Kidney (tissue), 22 donors: ENCODE measurements at places on chromosomes 12 and 14. TPM values are rescaled to one million over a fixed set of nuclear protein-coding genes. Genes with fewer than 3 reads are reported as not detected.

The KERA gene
- not detected for total RNA-seq

GRCh38 chr14:28097585-28097984 is 669.0 kb upstream of the FOXG1 start:
- DNase-seq = no peak

GRCh38 chr12:84660139-84660538 is 252.5 kb downstream of the SLC6A15 start:
- DNase-seq = no peak

DNA sequence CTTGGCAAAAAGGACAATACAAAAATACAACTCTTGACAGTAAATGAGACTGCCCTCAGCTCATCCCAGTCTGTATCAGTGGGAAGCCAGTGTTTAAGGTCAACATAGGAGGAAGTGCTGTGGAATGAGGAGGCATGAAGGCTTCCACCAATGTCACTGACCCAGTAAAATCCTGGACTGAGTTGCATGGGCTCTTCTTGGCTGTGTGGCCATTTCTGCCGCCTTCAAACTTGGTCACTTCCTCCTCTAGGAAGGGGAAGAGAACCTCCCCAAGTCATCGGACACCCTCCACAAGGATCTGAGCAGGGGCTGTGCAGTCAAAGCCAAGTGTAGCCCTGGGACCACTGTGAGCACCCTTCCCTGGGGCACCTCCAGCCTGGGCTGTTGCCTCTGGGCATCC is 11.9 kb downstream of the GPR68 start:
- DNase-seq = no peak

The PRH2 gene
- total RNA-seq = not detected

- no peak for DNase-seq
These were observed 188.1 kb downstream of the SLC5A8 start for GRCh38 chr12:101021911-101022388.

GRCh38 chr12:132326646-132327045 is 2.7 kb downstream of the GALNT9 start:
- DNase-seq = no peak

GRCh38 chr14:93970585-93970964 is 5.8 kb downstream of the ASB2 start:
- no peak for DNase-seq

The TMEM119 gene
- total RNA-seq = 15.8 TPM

- peak; percentile 51 for DNase-seq
These were observed 120.7 kb downstream of the ADGRD1 start for GRCh38 chr12:131074221-131075083.

GRCh38 chr14:32329146-32329545 is at the start of gene AKAP6:
Gene AKAP6, plus strand, starts transcription at chr14:32329298. Its CDS starts 104,196 bp downstream, at chr14:32433494.
- no peak for DNase-seq

The PGF gene
- 9.3 TPM for total RNA-seq

DNA sequence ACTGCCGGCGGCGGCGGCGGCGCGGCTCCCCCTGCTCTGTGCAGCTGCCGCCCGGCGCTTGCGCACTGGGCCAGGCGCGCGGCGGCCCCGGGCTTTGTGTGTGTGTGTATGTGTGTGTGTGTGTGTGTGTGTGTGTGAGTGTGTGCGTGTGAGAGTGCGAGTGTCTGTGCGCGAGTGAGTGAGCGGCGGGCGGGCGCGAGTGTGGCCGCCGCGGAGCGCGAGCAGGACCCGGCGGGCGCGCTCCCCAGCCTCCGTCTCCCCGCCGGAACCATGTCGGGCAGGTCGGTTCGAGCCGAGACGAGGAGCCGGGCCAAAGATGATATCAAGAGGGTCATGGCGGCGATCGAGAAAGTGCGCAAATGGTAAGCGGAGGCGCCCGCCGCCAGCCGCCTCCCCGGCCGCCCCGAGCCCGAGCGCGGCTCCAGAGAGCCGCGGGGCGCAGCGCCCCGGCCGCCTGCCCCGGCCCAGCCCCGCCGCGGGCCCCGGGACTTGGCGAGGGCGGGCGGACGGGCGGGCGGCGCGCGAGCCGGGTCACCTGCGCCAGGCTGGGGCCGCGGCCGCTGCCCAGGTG is at the start of gene BCL7A:
Gene BCL7A (plus strand): TSS at position 63 of the 571 bp plus-strand sequence. CDS start 208 bp downstream, at position 271.
- peak; percentile 94 for DNase-seq

DNA sequence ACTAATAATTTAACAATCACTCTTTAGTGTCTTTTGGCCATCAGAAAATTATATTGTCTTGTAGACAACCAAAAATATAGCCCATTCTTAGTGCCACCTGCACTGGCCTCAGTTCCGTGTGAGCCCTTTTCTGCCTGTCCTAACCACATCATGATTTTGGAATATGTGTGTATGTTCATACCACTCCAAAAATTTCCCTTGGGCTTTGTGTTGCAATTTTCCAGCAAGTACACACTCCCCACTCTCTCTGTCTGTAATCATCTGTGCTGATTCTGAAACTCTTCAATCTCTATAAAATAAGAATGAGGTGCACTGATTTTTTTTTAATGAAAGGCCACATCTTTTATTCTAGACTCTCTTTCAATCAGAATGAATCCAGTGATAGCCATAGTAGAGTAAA is 196.0 kb downstream of the PIK3C2G start:
- no peak for DNase-seq

DNA sequence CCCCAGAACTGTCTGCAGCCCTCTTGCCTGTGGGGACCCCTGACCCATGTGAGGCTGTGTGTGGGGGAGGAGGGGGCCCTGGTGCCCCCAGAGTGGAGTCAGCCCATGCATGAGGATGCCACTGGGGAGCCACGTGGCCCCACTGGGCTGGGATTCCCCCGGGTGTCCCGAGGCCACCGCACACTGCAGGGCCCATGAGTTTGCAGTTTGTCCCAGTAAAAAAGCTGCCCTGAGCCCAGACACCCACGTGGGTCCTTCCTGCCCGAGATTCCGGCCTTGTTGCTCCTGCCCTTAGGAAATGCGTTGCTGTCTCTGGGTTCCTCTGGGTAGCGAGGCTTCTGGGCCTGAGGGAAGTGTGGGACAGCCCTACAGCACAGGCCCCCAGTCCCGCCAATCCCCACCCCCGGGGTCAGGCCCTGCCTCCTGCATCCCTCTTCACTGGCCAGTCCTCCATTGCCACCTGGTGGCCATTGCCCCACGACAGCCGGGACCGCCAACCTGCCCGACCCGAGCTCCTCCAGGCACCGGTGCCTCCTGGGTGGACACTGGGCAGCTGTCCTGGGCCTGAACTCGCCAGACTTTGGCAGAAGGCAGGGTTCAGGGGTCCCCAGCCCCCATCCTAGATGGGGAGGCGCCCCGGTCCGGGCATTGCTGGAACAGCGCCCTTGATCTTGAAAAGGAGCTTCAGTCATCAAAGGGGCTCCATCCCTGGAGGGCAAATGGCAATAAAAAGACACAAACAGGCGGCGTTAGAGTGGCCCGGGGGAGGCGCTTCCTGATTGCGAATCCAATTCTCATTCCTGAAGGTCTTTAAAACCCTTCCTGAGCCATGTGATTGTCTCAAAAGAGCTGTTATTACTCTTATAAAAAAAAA is 15.6 kb upstream of the C14orf180 start:
- DNase-seq = peak; percentile 78

DNA sequence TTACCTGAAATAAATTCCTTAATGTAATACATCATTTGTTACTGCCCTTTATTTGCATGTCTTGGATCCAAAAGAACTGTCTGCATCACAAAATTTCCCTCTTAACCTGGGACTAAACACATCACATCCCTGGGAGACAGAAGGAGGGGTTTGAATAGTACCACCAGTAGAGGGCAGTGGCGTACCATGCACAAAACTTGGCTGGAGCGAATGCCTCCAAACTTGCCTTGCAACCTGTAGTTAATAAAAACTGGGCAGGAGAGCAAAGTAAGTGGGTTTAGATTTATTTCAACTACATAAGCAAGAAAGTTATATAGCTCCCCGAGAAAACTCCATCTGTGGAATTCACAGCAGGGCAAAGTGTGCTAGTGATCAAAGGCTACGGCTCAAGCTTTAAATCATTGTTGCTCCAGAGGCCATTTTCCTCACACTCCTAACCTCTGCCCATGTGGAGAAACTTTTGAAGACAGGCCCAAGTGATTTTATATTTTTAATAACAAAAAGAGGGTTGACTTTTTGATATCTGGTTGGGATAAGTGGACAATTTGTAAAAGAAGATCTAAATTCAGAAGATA is 1176.7 kb upstream of the SEL1L start:
- no peak for DNase-seq

GRCh38 chr12:132146772-132147422 is 2.6 kb downstream of the NOC4L start:
- no peak for DNase-seq

DNA sequence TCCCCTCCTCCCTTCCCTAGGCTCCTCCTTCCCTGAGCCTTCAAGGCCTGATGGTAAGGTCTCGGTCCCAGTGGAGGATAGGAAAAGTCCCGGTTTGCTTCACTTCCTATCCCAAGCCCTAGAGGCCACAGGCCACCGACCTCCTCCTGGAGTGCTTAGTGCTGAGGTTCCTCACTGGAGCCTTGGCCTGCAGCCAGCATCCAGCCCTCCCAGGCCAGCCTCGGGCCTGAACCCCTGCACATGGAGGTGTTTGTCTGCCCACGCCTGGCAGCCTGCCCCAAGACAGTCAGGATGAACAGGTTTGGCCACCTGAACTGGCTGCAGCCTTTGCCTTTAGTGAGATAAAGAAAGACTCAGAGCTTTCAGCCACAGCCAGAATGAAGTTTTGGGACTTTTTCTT is 15.8 kb upstream of the KRT7 start:
- no peak for DNase-seq

- peak; percentile 54 for DNase-seq
These were observed 279.3 kb upstream of the DDHD1 start for GRCh38 chr14:53432378-53432802.

GRCh38 chr14:56324856-56325699 is 206.9 kb downstream of the PELI2 start:
- no peak for DNase-seq

DNA sequence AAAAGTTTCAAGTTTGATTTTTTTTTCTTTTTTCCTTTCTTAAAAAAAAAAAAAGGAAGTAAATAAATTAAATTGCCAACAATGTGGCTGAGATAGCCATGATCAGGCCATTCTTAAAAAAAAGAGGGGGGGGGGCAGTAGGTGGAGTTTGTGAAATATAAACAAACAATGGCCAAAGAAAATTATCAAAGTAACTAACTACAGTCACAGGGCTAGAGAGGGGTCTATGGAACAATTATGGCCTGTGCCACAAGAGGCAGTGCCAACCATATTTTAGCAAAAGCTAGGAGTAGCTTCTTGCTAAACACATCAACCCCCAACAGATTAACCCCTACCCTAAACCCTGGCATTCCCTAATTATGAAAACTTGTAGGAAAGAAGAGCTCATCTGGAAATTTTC is 16.2 kb upstream of the SMARCC2 start:
- DNase-seq = no peak

DNA sequence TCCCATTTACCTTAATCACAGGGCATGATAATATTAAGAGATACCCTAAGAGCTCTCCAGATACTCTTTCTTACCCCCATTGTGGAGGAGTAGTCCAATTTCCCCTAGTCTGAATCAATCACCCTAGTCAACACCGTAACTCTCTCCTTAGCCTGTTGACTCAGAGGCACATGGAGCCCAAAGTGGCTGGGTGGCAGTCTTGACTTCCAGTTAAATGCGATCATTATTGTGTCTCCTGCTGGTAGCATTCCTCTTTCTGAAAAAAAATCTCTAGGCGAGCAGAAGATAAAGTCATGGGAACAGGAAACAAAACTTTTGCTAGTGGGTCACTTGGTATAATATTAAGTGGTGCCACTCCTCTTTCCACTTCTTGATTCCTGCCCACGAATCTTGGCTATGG is 46.4 kb downstream of the EMP1 start:
- DNase-seq = no peak

GRCh38 chr12:13002301-13003097 is 2.4 kb upstream of the HEBP1 start:
- DNase-seq = no peak

The CSRP2 gene
- total RNA-seq = 40.8 TPM

DNA sequence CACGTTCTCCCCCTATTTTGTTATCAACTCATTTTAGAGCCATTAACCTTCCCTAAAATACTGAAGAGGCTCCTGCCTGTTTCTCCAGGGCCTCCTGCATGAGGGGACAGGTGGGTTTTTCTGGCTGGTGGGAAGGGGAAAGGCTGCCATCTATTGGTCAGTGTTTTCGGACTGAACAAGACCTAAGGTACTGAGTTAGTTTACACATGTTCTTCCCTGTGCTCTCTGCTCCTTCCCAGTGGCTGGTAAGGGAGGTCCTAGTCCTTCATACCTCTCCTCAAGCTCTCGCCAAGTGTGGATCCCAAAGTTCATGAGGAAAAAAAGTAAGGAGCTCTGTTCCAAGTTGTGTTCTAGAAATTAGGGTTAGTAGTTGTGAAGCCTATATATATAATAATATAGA is 357.5 kb downstream of the FSCB start:
- peak; percentile 63 for DNase-seq

- peak; percentile 59 for DNase-seq
These were observed 804 bp downstream of the USP15 start for GRCh38 chr12:62260733-62261683.

- DNase-seq = no peak
These were observed 132.4 kb downstream of the KCNA5 start for GRCh38 chr12:5176036-5176435.

GRCh38 chr14:72645706-72646105 is 248.2 kb downstream of the DPF3 start:
- DNase-seq = no peak

- no peak for DNase-seq
These were observed 4.6 kb downstream of the BCL11B start for GRCh38 chr14:99267381-99267780.

- no peak for DNase-seq
These were observed 195.5 kb downstream of the PAX9 start for GRCh38 chr14:36857136-36857535.

The EFS gene
- total RNA-seq = 5.5 TPM

The TTC8 gene
- total RNA-seq = 17.2 TPM

GRCh38 chr14:97638864-97639263 is 841.7 kb downstream of the VRK1 start:
- no peak for DNase-seq

The DDN gene
- total RNA-seq = not detected
